ENCODE measurements at places on chromosomes 1 and 21.
A peak's percentile ranks its signal among the peaks of the same experiment; 100 is the strongest.

DNA sequence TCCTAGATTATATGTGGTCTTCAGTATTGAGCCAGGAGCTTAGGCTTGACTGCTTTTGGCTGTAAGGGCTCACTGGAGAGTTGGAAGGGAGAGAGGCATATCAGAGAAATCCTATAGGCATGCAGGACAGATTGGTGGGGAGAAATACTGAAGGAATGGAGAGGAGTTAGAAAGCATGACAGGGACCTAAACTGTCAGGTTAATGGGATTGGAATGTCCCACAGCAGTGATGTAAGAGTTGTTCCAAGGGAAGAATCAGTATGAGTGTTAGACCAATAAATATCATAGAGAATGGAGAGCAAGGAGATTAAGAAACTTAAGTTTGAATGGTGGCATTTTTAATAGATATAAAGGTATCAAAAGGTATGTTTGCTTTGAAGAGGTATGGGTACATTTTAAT lies 39.7 kb downstream of the SLC35A3 start:
- H3K4me3 ChIP-seq, result no peak overlapping the region
- H3K36me3 ChIP-seq, result no peaks in the 10 kb centered on the region
- H3K4me1 ChIP-seq, result no peaks in the 10 kb centered on the region
- H3K27me3 ChIP-seq, result no peaks in the 10 kb centered on the region
- DNase-seq, result no peak
- no peak overlapping the region for H3K27ac ChIP-seq

DNA sequence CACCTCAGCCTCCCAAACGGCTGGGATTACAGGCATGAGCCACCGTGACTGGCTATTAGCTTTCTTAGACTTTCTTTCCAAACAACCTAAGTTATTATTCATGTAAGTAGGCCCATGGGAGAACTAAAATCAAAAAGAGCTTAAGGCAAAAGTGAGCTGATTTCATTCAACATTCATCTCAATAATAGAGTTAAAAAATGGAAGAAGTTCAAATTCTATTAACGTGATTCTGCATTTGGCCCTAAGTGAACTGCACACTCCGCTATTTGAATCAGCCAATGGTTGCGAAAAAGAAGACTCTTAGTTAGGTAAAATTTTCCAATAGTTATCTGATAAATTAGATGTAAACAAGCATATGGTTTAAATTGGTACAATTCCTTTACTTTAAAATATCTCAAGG lies 68.6 kb upstream of the WARS2 start:
- H3K4me3 ChIP-seq, result no peak overlapping the region
- no peaks in the 10 kb centered on the region for H3K4me1 ChIP-seq
- H3K27ac ChIP-seq, result no peak overlapping the region
- no peak for DNase-seq
- H3K36me3 ChIP-seq, result no peaks in the 10 kb centered on the region

DNA sequence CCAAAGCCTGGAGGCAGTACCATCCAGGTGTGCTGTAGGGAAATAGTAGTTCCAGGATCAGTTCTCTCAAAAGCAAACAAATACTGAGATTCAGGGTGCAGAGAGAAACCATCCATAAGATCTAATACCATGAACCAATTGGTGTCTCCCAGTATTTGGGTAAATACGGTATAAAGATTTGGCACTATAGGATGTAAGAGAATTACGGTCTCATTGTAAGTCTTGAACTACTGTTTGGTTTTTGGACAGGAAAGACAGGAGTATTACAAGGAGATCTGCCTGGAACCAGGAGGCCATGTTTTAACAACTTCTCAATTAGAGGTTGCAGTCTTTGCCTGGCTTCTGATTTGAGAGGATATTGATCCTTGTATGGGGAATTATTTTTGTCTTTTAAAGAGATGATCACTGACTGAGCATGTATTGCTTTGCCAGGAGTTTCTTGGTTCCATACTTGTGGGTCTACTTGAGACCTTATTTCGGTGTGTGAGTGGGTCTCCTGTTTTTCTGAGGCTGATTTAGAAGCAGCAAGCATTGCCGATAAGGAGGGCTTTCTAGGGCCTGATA lies 10.2 kb downstream of the AADACL4 start:
- H3K4me1 ChIP-seq, result no peaks in the 10 kb centered on the region
- H3K27me3 ChIP-seq, result peaks cover 3% of the 10 kb centered on the region
- DNase-seq, result no peak
- no peak overlapping the region for H3K27ac ChIP-seq
- no peaks in the 10 kb centered on the region for H3K36me3 ChIP-seq

GRCh38 chr1:59076612-59077011 lies 220.3 kb upstream of the FGGY start:
- no peak overlapping the region for H3K4me3 ChIP-seq
- H3K4me1 ChIP-seq, result peaks cover 7% of the 10 kb centered on the region
- DNase-seq, result no peak
- H3K27ac ChIP-seq, result no peak overlapping the region

- no peaks in the 10 kb centered on the region for H3K27me3 ChIP-seq
- H3K27ac ChIP-seq, result no peak overlapping the region
- DNase-seq, result no peak
- no peak overlapping the region for H3K4me3 ChIP-seq
- no peaks in the 10 kb centered on the region for H3K4me1 ChIP-seq
Measured at GRCh38 chr1:212622906-212623305, 14.3 kb downstream of the ATF3 start.

DNA sequence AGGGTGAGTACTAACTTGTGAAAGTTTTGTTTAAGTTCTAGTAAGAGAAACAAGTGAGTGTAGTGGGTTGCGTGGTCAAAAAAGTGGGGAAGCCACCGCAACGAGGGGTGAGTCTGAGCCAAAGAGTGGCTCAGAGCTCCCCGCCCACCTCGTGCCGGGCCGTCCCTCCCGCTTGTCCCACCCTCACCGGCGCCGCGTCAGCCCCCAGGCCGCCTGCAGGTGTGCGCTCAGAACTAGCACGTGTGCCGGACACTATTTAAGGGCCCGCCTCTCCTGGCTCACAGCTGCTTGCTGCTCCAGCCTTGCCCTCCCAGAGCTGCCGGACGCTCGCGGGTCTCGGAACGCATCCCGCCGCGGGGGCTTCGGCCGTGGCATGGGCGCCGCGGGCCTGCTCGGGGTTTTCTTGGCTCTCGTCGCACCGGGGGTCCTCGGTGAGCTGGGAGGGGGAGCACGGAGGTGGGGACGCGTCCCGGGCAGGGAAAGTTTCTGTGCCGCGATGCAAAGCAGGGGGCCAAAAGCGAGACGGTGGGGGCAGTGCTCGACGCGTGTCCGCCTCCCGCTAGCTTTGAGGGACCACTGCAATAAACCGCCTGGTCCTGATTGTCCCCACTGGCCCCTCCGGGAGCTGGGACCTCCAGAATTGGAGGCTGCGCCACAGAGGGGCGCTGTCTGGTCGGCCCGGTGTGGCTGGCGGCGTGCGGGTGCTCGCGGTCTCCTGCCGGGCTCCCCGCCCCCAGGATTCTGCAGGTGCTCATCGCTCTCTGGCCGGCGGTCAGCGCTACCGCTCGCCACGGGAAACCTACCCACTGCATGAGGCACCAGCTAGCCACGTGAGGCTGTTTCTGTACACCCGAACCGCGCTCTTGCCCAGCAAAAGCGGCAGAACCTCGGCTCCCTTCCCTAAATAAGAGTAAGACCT lies at the start of gene CR2:
Gene CR2 (plus strand): TSS at position 283 of the 919 bp plus-strand sequence. CDS start 91 bp downstream, at position 374.
- peak; percentile 17 for DNase-seq
- peaks cover 39% of the 10 kb centered on the region for H3K27me3 ChIP-seq
- H3K27ac ChIP-seq, result no peak within 1 kb of the TSS
- no peaks in the 10 kb centered on the region for H3K36me3 ChIP-seq

DNA sequence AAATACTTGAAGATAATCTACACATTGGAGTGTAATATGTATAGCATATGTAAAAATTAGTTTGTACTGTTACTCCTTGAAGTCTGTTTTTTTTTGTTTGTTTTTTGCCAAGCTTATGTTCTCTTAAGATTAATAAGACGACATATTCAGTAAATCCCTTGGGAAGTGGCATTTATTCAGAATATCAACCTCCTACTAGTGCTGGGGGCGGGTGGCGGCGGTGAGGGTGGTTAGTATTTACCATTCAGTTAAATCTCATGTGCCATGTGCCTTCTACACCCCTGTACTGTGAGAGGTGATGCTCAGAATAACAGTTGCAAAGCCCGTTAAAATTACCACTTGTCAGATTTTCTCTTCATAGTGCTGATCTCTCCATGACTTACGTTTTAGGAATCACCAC lies 3.0 kb downstream of the BACH1 start:
- H3K4me1 ChIP-seq, result peaks cover 77% of the 10 kb centered on the region
- H3K27ac ChIP-seq, result peak overlapping the region; percentile 0
- no peaks in the 10 kb centered on the region for H3K27me3 ChIP-seq

- no peaks in the 10 kb centered on the region for H3K36me3 ChIP-seq
- no peak for DNase-seq
- no peaks in the 10 kb centered on the region for H3K27me3 ChIP-seq
- H3K27ac ChIP-seq, result no peak overlapping the region
- H3K4me3 ChIP-seq, result no peak overlapping the region
Measured at GRCh38 chr1:72485801-72486200, 203.5 kb upstream of the NEGR1 start.

DNA sequence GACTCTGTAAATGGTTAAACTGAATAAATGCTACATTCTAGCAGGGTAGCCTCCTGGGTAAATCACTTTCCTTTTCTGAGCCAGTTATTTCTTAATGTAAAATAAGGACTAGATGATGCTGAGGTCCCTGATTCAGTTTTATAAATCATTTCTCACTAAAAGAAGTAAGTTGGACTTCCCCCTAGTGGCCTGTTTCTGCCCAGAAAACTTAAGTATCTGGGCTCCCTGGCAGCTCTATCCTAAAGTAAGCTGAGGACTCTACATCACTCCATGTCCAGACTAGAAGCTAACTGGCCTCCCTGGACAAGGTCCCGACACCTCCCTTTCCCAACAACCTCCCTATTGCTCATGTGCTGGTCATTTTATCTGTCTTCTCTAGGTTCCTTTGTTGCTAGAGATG lies 3.0 kb downstream of the GPN2 start:
- H3K4me1 ChIP-seq, result peaks cover 7% of the 10 kb centered on the region
- no peaks in the 10 kb centered on the region for H3K27me3 ChIP-seq
- no peak for DNase-seq
- H3K36me3 ChIP-seq, result peaks cover 69% of the 10 kb centered on the region
- H3K4me3 ChIP-seq, result no peak overlapping the region

DNA sequence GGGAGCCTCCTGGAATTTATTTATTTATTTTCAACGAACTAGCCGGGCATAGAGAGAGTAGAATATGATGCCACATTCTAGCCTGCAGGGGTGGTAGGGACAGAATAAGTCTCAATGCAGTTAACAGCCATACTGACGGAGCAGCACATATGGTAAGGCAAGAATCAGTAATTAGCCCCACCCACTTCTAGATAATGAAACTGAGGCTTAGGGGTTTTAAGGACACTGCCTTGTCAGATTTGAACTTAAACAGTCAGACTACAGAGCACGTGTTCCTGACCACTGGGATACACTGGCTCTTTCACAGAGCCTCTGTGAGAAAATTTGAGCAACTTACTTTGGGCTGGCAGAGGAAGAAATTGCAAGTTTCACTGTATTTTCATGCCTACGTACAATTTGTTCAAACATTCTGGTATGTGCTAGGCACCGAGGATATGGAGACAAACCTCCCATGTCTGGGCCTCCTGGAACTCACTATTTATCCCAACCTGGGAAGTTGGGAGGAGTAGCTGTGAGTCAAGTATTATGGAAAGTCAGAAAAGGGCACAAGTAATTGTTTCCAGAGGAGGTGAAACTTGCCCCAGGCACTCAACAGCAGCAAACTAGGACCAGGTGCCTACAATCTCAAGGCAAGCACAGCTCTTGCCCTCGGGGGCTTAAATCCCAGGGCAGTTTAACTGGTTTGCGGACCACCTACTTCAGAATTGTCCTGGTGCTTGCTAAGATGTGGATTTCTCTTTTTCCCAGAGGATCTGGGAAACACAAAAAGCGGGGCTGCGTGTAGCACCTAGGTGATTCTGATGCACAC lies 1.6 kb upstream of the CLIC4 start:
- no peak overlapping the region for H3K4me3 ChIP-seq
- no peak overlapping the region for H3K27ac ChIP-seq
- H3K27me3 ChIP-seq, result no peaks in the 10 kb centered on the region
- DNase-seq, result no peak
- H3K36me3 ChIP-seq, result no peaks in the 10 kb centered on the region
- H3K4me1 ChIP-seq, result peaks cover 23% of the 10 kb centered on the region

- no peaks in the 10 kb centered on the region for H3K4me1 ChIP-seq
- no peak for DNase-seq
- no peak overlapping the region for H3K27ac ChIP-seq
- no peaks in the 10 kb centered on the region for H3K27me3 ChIP-seq
- no peaks in the 10 kb centered on the region for H3K36me3 ChIP-seq
Measured at GRCh38 chr1:168782559-168783116, 53.6 kb upstream of the DPT start.

DNA sequence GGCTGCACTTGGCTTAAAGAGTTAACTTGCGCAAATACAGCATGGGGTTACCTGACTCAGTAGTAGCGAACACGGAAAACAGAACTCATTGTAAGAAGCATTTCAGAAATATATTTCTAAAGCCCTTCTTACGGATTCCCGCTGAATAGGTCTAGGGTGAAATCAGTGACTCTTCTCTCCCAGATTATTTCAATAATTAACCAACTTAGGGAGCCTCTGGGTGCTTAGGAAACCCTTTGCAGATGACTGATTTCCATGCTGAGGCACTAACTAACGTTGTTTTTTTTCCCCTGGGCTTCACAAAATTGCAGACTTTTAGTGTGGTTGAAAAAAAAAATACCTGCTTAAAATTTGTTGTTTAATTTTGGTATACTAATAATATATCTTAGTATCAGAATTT lies 40.3 kb downstream of the BTG3 start:
- no peaks in the 10 kb centered on the region for H3K36me3 ChIP-seq
- H3K4me3 ChIP-seq, result no peak overlapping the region
- no peak overlapping the region for H3K27ac ChIP-seq
- DNase-seq, result no peak
- no peaks in the 10 kb centered on the region for H3K4me1 ChIP-seq

GRCh38 chr1:91651661-91652071 lies 151.0 kb downstream of the CDC7 start:
- peak; percentile 76 for DNase-seq
- H3K36me3 ChIP-seq, result no peaks in the 10 kb centered on the region
- no peak overlapping the region for H3K4me3 ChIP-seq
- peak overlapping the region; percentile 91 for H3K27ac ChIP-seq
- H3K4me1 ChIP-seq, result peaks cover 25% of the 10 kb centered on the region

GRCh38 chr1:98761219-98761865 lies 99.8 kb downstream of the SNX7 start:
- no peaks in the 10 kb centered on the region for H3K4me1 ChIP-seq
- DNase-seq, result no peak
- no peaks in the 10 kb centered on the region for H3K27me3 ChIP-seq
- H3K27ac ChIP-seq, result no peak overlapping the region
- H3K4me3 ChIP-seq, result no peak overlapping the region

Data from adrenal gland (tissue), 19 donors.